NCI-H2081 (cell line): ENCODE measurements at places on chromosomes 12 and 14.

GRCh38 chr12:85951823-85952222 lies 77.7 kb downstream of the NTS start:
- peak; percentile 41 for DNase-seq

GRCh38 chr12:85530456-85530855 lies 250.4 kb downstream of the ALX1 start:
- no peak for DNase-seq

- DNase-seq, result no peak
Measured at GRCh38 chr14:21780429-21781084, 106.9 kb upstream of the OR4E1 start.

DNA sequence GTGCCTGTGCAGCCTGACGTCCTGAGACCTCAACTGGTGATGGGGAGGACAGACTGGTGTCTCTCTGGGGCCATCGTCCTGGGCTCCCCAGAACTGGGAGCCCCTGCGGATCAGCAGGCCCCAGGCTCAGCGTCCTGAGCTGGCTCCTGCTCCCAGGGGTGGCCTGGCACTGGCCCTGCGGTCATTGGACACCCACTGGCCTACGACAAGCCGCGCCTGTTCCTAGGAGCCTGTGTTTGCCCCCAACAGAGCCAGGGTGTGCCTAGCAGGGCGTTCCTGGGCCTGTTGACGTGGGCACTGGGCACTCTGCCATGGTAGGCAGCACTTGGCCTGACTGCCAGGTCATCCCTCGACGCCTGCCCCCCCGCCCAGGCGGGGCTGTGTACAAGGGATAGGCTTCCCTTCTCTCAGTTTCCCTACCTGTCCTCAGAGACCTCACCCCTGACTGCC lies 8.4 kb downstream of the ADSS1 start:
- no peak for DNase-seq

GRCh38 chr12:23581913-23582312 lies 367.6 kb downstream of the SOX5 start:
- no peak for DNase-seq

- no peak for DNase-seq
Measured at GRCh38 chr12:118925826-118926225, 55.5 kb upstream of the SRRM4 start.

DNA sequence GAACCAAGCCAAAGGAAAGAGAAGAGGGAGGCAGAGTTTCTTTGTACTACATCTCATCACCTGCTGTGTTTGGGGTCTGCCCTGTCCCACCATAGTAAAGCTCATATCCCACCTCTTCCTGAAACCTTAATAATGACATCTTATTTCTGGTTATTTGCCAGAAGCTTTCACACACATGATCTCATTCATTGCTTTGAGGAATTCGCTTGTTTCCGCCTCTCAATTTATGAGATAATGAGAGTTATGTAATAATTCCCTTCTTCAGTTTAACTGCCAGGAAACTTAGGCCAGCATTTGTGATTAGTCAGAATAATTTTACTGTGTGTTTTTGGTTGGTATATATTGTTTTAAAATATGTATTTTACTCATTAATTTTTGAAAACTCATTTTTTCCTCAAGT lies 205.2 kb downstream of the CACNA1C start:
- DNase-seq, result no peak

DNA sequence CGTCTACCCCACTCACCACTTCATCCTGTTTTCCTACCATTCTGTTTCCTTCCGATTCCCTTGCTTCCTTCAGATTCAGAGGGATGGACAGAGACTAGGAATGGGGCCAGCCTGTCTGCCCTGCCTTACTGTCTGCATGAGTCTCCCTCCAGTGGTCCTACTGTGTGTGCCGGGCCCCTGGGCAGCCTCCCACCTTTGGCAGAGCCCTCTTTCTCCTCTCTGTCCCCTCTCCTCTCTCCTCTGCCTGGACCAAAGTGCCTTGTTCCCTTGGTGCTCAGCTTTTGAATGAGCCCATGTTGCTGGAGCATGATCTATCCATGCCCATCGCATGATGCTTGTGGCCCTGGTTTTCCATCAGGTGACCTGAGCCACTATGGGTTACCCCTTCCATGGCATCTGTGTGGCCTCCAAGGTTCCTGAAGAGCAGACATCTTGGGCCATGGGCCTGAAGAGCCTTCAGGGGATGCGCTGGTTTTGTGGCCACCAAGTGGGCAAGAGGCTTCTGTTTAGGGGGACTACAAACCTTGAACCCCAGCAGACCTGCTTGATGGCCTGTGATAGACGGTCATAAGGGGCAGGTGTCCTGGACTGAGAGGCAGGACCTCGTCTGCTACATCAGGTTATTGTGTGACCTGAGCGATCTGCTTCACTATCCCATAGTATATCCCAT lies 54.2 kb upstream of the BCL11B start:
- DNase-seq, result no peak

GRCh38 chr12:107545737-107546353 lies 139.8 kb upstream of the PWP1 start:
- no peak for DNase-seq

GRCh38 chr12:33277376-33277775 lies 162.2 kb downstream of the SYT10 start:
- DNase-seq, result no peak

GRCh38 chr12:4221258-4221620 lies 52.3 kb upstream of the CCND2 start:
- no peak for DNase-seq

GRCh38 chr14:24232121-24232644 lies at the start of gene NEDD8:
TSS of gene NEDD8 (minus strand) at chr14:24232367. CDS start at chr14:24232267, 100 bp downstream.
- DNase-seq, result peak; percentile 87

DNA sequence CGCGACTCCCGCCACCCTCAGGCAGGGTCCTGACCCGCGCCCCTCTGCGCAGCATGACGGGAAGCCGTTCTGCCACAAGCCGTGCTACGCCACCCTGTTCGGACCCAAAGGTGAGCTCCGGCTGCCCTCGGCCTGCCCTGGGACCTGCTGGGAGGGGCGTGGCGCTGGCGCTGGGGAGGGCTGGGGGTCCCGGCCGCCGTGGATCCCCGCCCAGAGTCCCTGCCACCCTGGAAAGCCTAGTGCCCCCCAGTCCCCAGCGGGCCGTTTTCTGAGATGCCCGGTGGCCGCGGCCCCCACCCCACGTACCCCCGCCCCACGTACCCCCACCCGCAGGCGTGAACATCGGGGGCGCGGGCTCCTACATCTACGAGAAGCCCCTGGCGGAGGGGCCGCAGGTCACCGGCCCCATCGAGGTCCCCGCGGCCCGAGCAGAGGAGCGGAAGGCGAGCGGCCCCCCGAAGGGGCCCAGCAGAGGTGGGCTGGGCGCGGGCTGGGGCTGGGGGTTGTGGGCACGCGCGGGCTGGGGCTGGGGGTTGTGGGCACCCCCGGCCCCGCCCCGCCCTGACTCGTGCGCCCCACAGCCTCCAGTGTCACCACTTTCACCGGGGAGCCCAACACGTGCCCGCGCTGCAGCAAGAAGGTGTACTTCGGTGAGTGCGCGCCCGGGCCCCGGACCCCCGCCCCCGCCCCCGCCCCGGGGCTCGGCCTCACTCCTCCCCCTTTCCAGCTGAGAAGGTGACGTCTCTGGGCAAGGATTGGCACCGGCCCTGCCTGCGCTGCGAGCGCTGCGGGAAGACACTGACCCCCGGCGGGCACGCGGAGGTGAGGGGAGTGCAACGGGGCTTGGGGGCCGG lies 4.0 kb downstream of the CRIP2 start:
- no peak for DNase-seq

GRCh38 chr12:112916270-112916669 lies 9.5 kb downstream of the OAS1 start:
- no peak for DNase-seq

DNA sequence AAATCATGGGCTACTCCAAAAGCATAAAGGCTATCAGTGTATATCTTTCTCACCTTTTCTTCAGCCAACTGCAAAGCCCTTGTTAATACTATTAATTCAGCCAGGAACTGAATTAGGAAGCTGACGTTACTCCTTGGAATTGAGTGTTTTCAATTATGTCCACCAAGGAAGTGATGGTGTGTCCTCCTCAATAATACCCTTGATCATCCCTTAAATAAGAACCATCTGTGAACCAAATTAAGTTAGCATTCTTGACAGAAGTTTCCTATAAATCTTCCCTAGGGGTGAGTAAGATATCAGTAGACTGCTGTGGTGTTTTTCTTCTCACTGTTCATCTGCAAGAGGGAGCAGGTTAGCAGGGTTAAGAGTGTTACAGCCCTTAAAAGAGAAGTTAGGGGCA lies 252.3 kb upstream of the AVPR1A start:
- no peak for DNase-seq
